ENCODE measurements at places on chromosomes 3 and 15.
A peak's percentile ranks its signal among the peaks of the same experiment; 100 is the strongest.

DNA sequence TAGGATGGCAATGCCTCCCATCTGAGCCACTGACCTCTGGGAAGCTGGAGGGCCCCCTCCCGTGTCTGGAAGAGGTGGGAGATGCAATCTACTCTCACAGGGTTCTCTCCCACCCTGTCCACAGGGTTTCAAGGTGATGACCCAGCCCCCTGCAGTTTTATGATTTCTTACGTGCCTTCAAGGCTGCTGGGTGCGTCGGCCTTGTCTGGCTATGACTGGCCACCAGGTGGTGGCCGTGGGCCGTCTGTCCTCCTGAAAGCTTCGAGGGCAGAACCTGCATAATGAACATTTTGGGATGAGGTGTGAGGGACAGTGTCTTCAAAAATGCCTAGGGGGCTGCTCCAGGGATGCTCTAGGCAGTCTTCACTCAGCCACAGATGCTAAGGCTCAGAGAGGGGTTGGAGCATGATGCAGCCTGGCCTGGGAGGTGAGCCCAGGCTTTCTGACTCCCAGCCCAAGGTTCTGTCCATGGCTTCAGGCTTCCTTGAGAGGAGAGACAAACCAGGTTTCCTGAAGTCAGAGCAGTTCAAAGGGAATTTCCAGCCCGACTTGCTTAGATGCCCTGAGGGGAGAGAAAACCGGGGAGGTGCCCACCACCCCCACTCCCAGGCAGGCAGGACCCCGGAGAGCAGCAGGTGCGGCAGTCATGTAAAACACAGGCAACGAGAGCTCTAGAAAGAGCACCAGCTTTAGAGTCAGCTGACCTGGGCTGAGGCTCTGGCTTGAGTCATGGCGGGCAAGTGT lies 18.7 kb downstream of the ISG20 start:
- H3K27ac ChIP-seq = no peak overlapping the region
- H3K27me3 ChIP-seq = no peaks in the 10 kb centered on the region
- H3K4me1 ChIP-seq = peaks cover 72% of the 10 kb centered on the region

- H3K27ac ChIP-seq = no peak overlapping the region
- H3K4me3 ChIP-seq = no peak overlapping the region
- H3K4me1 ChIP-seq = peaks cover 12% of the 10 kb centered on the region
- no peaks in the 10 kb centered on the region for H3K27me3 ChIP-seq
Measured at GRCh38 chr15:80856809-80857377, 77.7 kb downstream of the CEMIP start.

- H3K4me1 ChIP-seq = no peaks in the 10 kb centered on the region
- no peaks in the 10 kb centered on the region for H3K27me3 ChIP-seq
- no peak for DNase-seq
- peaks cover 6% of the 10 kb centered on the region for H3K36me3 ChIP-seq
- no peak overlapping the region for H3K4me3 ChIP-seq
Measured at GRCh38 chr15:82231842-82232241, 30.7 kb downstream of the EFL1 start.

- no peak overlapping the region for H3K4me3 ChIP-seq
- DNase-seq = no peak
- no peaks in the 10 kb centered on the region for H3K36me3 ChIP-seq
- H3K4me1 ChIP-seq = no peaks in the 10 kb centered on the region
Measured at GRCh38 chr15:87902772-87903426, 353.6 kb downstream of the NTRK3 start.

DNA sequence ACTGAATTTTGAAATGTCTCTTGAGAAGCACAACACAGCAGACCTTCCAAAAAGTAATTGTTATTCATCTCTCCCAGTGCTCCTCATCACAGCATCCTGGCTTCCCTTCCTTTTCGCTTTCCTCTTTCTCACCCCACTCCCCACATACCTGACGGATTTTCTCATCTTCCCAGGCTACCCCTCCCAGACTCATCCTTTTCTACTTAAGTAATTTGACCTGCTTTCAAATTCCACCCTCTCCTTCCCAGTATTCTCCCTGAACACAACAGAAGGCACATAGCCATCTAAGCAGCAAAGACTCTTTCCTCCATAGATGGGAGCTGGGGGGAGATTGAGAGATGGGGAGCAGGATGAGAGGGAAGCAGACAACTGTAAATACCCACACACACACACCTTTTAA lies 187.1 kb upstream of the STT3B start:
- DNase-seq = no peak
- H3K4me3 ChIP-seq = no peak overlapping the region
- no peaks in the 10 kb centered on the region for H3K4me1 ChIP-seq
- H3K27me3 ChIP-seq = no peaks in the 10 kb centered on the region

DNA sequence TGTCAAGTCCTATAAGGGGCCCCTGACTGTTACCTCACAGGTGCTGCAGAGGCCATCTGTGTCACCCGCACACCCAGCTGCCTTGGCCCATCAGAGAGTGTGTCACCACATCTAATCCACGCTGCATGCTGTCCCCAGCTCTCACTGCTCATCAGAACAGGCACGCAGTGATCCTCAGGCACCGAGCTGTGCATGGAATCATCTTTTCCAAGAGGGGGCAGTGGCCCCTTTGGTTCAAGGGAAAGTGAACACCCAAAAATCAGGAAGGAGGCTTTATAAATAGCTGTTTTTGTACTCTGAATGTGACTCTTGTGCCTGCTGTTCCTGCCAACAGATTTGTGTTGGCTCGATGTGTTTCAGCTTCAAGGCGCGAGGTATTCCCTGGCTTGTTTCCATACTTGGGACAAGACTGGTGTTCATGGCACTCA lies 110.3 kb upstream of the ETV5 start:
- no peak for DNase-seq
- no peaks in the 10 kb centered on the region for H3K36me3 ChIP-seq
- H3K27me3 ChIP-seq = no peaks in the 10 kb centered on the region

- H3K27ac ChIP-seq = no peak overlapping the region
- DNase-seq = no peak
- no peaks in the 10 kb centered on the region for H3K4me1 ChIP-seq
- no peaks in the 10 kb centered on the region for H3K36me3 ChIP-seq
Measured at GRCh38 chr3:172185907-172186306, 146.5 kb downstream of the FNDC3B start.

DNA sequence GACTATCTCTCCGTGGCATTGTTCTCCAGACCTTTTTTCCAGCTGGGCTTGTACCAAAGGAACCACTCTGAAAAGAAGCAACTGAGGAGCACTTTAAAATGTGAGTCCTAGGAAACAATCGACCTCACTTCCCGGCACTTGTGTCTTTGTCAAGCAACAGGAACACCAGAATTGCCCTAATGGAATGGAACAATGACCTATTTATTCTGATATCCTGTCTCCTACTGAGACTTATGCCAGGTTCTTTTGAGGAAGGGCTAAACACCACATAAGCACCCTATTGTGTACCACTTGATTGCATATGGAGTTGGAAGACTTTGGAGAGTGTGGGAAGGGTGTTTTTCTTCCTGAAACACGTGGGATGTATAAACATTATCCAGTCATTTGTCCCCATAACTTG lies 56.8 kb upstream of the TGFBR2 start:
- H3K27ac ChIP-seq = no peak overlapping the region
- no peak overlapping the region for H3K4me3 ChIP-seq
- no peaks in the 10 kb centered on the region for H3K36me3 ChIP-seq
- H3K27me3 ChIP-seq = no peaks in the 10 kb centered on the region
- H3K4me1 ChIP-seq = no peaks in the 10 kb centered on the region
- DNase-seq = no peak

- no peak for DNase-seq
- peaks cover 26% of the 10 kb centered on the region for H3K36me3 ChIP-seq
- H3K27me3 ChIP-seq = no peaks in the 10 kb centered on the region
Measured at GRCh38 chr3:52681596-52681995, 4.1 kb downstream of the PBRM1 start.

DNA sequence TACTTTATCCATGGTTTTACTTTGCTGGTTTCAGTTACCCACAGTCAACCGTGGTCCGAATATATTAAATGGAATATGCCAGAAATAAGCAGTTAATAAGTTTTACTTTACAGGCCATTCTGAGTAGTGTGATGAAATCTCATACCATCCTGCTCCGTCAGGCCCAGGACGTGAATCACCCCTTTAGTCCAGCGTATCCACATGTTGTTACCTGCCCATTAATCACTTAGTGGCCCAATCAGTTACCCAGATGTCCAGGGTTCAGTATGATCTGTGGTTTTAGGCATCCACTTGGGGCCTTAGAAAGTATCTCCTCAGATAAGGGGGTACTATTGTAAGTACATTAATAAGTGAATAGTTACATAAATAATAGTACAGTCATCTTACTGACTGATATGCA lies 88.0 kb downstream of the TTBK2 start:
- no peak overlapping the region for H3K4me3 ChIP-seq
- DNase-seq = no peak
- no peaks in the 10 kb centered on the region for H3K36me3 ChIP-seq

GRCh38 chr3:134242649-134243617 lies 7.7 kb downstream of the RYK start:
- peaks cover 35% of the 10 kb centered on the region for H3K4me1 ChIP-seq
- H3K27ac ChIP-seq = no peak overlapping the region
- H3K36me3 ChIP-seq = no peaks in the 10 kb centered on the region
- DNase-seq = no peak
- no peak overlapping the region for H3K4me3 ChIP-seq

DNA sequence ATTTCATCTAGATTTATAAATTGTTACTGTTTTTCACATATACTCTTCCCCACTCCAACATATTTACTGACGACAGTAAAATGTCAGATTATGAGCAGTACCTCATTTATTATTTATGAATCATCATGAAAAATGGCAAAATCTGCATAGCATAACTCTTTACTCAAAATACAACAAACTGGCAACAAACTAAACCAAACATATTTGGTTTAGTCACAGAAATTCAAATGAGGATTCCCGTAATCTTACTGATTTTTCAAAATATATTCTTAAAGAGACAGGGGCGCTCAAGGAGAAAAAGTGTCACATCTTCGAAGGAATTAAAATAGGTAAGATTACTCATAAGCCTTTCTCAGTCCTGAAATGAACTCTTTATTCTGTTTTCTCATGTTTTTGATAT lies 3.0 kb upstream of the GPR87 start:
- no peak overlapping the region for H3K27ac ChIP-seq
- no peak overlapping the region for H3K4me3 ChIP-seq
- H3K4me1 ChIP-seq = no peaks in the 10 kb centered on the region
- H3K27me3 ChIP-seq = no peaks in the 10 kb centered on the region
- no peak for DNase-seq

- DNase-seq = no peak
- H3K4me1 ChIP-seq = no peaks in the 10 kb centered on the region
- H3K27ac ChIP-seq = no peak overlapping the region
- H3K36me3 ChIP-seq = no peaks in the 10 kb centered on the region
- no peak overlapping the region for H3K4me3 ChIP-seq
Measured at GRCh38 chr3:127158614-127159229, 34.2 kb upstream of the PRR23E start.

- H3K4me3 ChIP-seq = no peak overlapping the region
- no peaks in the 10 kb centered on the region for H3K4me1 ChIP-seq
- H3K27me3 ChIP-seq = no peaks in the 10 kb centered on the region
- peak; percentile 45 for DNase-seq
Measured at GRCh38 chr15:73240866-73241499, 127.8 kb downstream of the HCN4 start.

- H3K36me3 ChIP-seq = no peaks in the 10 kb centered on the region
- no peaks in the 10 kb centered on the region for H3K27me3 ChIP-seq
- H3K4me3 ChIP-seq = no peak overlapping the region
- H3K4me1 ChIP-seq = no peaks in the 10 kb centered on the region
Measured at GRCh38 chr3:126528419-126528799, 4.5 kb downstream of the CHST13 start.

- no peak overlapping the region for H3K4me3 ChIP-seq
- H3K27ac ChIP-seq = no peak overlapping the region
- H3K27me3 ChIP-seq = no peaks in the 10 kb centered on the region
Measured at GRCh38 chr3:149449182-149449581, 25.3 kb upstream of the TM4SF4 start.

DNA sequence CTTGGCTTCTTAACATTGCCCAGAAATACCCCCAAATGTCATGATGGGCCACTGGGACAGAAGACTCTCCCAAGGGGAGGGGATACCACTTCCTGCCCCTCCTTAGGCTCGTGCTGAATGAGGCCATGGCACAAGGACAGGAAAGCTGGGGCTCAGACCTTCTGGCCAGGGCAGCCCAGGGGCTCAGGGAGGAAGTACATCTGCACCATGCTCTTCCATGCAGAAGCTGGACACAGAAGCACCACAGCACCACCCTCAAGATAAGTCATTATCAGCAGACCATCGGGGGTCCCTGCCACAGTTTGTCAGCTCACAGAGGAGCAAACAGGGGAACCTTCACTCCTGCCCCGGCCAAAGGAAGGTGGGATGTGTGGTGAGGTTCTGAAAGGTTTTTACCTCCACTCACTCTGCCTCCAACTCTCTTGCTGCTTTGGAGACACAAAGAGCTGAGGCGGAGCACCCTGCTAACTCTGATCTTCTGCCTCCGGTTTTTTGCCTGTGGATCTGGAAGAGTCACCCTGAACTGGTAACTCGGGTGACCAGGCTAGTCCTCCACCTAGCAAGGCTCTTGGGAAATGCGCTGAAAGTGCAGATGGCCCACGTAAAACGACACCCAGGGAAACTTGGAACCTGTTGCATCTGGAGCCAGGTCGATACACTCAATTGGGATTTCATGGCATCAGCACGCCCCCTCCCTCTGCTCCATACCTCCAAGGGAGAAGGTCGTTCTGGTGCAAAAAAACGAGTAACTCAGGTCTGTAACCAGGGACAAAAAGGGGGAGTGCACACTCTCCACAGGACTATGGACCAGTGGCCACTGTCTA lies 8.3 kb downstream of the BMF start:
- DNase-seq = no peak
- peaks cover 55% of the 10 kb centered on the region for H3K4me1 ChIP-seq
- H3K27ac ChIP-seq = peak overlapping the region; percentile 13
- no peaks in the 10 kb centered on the region for H3K36me3 ChIP-seq
- no peak overlapping the region for H3K4me3 ChIP-seq
- no peaks in the 10 kb centered on the region for H3K27me3 ChIP-seq

DNA sequence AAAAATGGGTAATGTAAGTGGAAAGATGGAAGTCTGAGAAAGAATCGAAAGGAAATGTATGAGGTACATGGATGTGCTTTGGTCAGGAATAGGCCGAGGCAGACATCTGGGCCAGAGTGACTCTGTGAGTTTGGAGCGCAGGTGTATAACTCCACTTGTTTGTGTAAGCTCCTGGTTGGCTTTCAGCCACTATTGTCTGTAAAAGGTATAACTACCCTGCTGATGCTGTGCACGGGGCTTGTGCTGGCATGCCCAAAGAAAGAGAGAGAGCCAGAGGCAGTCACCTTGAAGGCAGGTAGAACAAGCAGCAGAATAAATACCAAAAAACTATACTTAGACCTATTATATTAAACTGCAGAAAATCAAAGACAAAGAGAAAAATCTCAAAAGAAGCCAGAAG lies 32.7 kb upstream of the CD96 start:
- DNase-seq = no peak
- no peaks in the 10 kb centered on the region for H3K4me1 ChIP-seq
- no peaks in the 10 kb centered on the region for H3K36me3 ChIP-seq
- no peaks in the 10 kb centered on the region for H3K27me3 ChIP-seq
- H3K27ac ChIP-seq = no peak overlapping the region
